ENCODE measurements at places on chromosomes 6 and 20.

GRCh38 chr20:23027721-23028120 is 7.4 kb upstream of the SSTR4 start:
- no peak for DNase-seq

DNA sequence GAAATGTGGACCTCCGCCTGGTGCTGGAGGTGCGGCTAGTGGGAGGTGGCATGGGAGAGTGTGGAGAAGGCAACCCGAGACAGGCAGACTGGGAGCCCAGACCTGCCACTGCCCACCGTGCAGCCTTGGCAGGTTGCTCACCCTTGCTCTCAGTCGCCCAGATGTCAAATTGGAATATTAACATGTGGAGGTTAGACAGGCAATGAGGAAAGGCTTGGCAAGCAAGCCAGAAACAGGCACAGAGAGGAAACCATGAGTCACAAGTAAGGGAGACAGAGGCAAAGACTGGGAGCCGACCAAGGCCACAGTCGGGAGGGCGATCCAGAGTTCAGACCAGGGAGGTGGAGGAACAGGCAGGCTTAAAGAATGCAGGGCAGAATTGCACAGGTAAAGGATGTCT is 178.2 kb downstream of the FOXC1 start:
- DNase-seq = no peak

GRCh38 chr20:57166568-57167291 is 99.7 kb downstream of the BMP7 start:
- no peak for DNase-seq

DNA sequence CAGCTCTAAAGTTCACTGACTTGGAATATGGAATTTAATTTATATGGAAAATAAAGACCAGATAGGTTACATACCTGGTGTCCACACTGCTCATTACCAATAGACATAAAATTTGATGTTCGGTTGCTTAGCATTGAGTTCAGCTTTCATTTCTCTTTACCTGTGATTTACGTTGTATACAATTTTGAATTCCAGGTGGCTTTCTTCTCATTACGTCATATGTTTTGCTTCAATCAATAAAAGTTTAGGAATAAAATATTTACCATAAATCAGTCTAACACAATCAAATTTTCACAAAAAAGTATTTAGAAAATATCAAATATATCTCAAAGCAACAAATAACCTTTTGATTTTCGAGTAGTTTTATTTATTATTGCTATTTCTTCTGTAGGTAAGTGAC is 40.8 kb downstream of the HDGFL1 start:
- no peak for DNase-seq

GRCh38 chr20:57465486-57465885 is 59.5 kb downstream of the CTCFL start:
- DNase-seq = no peak

GRCh38 chr20:40571639-40572038 is 117.4 kb downstream of the MAFB start:
- no peak for DNase-seq

DNA sequence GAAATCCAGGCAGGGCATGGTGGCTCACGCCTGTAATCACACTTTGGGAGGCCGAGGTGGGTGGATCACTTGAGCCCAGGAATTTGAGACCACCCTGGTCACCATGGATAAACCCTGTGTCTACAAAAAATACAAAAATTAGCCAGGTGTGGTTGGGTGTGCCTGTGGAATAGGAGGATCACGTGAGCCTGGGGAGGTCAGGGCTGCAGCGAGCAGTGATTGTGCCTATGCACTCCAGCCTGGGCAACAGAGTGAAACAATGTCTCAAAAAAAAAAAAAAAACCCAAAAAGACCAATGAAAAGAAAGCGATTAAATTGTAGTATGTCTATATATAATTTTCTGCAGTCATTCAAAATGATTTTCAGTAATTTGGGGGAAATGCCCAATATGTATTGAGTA is 70.3 kb downstream of the ITCH start:
- no peak for DNase-seq
